ENCODE measurements at places on chromosomes 6 and 20.

DNA sequence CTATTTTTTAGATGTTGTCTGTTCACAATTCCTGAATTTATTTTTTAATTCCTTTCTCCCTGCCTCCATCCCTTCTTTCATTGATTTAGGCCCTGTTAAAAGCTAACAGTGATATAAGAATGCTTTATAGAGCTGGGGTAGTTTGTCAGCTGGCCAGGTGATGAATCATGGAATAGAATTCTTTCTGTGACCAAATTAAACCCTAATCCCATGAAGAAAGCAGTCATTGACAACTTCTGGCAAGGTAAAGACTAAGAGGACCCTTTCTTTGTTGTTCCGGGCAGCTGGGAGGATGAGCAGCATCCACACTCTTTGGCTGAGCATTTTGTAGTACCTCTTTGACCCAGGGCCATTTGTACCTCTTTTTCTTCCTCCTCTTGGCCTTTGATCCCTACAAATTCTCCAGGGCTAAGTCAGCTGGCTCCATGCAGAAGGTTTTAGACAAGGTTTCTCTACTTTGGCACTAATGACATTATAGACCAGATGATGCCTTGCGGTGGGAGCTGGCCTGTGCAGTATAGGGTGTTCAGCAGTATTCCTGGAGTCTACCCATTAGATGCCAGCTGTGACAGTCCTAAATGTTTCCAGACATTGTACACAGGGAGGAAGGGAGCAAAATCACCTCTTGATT lies 102.9 kb downstream of the SLX4IP start:
- no peak for DNase-seq

GRCh38 chr20:64233725-64234124 lies 21.8 kb upstream of the PCMTD2 start:
- DNase-seq = no peak

DNA sequence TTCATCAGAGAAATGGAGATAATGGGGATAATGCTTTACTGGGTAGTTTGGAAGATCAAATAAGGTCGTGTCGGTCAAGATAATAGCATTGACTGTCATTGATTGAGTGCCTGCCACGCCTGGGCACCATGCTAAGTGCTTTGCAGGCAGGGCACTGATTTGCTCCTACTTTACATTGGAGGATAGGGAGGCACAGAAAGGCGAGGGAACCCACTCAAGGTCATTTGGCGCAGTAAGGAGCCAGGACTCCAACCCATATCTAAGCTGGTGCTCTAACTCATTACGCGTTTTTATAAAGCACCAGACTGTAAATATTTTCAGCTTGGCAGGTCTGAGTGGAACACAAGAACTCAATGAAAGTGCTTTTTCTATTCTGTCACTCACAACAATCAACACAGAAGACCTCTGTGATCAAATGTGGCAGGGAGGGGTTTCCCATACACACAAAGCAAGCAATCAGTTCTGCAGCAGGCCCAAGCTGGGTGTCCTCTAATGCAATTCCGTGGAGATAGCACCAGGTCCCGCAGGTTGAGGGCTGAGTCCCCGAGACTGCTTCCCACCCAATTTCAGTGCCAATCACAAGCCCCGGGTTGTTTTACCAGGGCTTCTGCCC lies 373.6 kb downstream of the CDH26 start:
- no peak for DNase-seq

DNA sequence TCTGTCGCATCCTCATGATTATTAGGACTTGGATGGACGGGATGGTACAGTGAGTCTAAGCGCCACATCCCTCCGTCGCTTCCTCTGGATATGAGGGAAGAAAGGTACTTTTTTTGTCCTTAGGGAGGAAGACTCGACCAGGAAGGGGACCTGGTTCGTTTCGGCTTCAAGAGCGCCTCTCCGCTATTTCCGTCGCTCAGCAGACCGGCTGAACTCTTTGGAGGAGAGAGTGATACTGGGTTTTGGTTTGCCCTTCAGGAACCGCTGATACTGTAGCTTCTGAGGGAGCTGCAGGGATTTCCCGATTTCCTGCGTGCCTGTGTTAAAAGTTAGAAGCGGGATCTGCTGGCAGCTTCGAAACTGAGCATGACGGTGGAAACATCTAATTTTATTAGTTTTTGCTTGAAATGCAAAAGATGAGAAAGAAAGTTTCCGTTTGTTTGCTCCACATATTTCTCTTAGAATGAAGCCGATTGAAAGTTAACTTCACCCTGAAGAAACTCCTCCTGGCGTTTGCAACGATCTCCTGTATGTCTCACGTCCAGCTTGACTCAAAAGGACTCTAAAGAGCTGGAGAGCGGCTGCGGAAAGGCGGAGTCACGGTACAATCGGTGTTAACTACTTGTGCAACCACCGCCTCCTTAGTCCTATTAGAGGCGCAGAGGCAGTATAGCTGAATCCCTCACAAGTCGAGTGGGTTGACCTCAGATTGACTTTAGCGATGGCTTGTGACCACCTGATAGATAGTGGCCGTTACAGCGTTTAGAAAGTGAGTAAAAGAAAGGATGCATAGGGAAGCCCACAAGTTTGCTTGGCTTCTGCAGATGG lies 129.4 kb downstream of the TRIM27 start:
- DNase-seq = no peak

- no peak for DNase-seq
Observed at GRCh38 chr20:58438970-58439808, 50.2 kb downstream of the VAPB start.

DNA sequence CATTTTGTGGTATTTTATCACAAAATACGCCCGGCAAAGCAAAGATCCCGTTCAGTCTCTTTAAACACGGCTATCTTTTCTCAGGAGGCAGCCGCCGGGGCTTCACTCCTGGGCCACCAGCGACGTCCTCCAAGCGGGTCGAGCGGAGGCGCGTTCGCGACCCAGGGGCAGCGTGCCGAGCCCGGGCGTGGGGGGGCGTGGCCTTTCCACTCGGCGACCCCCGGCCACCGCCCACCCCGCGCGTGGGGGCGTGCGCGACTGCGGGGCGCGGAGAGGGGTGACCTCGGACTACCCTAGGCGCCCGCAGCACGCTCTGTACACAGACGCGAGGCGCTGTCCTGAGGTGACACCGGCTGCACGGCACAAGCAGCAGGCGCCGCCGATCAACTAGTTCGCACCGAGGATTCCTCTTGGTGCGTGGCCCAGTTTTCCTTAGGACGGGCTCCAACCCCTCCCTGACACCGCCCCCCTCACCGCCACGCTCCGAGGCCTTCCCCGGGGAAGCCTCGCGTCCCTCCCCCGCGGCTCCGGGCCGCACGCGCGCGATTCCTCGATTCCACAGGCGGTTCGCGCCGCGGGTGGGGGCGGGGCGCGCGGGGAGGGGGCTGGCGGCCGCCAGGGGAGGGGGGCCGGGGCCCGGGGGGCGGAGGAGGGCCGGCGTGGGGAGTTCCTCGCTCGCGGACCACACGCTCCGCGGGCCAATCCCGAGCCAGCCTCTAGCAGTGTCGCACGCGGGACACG lies 1.1 kb upstream of the JARID2 start:
- no peak for DNase-seq

DNA sequence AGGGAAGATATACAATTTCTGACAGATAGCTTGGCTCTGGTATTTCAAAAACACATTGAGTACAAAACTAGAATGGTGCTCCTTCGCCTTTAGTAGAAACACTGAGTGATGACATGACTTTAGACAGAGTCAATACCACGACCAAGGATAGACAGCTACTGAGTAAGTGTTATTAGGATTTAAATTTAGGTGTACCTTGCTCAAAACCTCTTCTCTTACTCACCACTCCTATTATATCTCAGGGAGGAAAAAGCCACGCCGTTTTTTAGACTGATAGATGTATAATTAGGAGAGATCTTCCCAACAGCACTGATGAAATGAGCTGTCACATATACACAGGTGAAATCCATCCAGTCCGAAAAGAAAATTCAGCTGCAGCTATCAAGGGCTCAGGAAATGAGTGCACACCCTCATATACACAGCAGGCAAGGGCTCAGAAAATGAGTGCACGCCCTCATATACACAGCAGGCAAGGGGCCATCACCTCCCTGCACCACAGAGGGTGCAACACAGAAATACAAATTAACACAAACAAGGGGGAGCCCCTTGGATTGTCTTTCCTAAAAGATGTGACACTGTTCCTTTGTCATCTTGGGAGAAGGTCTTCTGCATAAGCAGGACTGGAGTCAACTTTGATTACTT lies 53.7 kb downstream of the LYRM4 start:
- DNase-seq = no peak

DNA sequence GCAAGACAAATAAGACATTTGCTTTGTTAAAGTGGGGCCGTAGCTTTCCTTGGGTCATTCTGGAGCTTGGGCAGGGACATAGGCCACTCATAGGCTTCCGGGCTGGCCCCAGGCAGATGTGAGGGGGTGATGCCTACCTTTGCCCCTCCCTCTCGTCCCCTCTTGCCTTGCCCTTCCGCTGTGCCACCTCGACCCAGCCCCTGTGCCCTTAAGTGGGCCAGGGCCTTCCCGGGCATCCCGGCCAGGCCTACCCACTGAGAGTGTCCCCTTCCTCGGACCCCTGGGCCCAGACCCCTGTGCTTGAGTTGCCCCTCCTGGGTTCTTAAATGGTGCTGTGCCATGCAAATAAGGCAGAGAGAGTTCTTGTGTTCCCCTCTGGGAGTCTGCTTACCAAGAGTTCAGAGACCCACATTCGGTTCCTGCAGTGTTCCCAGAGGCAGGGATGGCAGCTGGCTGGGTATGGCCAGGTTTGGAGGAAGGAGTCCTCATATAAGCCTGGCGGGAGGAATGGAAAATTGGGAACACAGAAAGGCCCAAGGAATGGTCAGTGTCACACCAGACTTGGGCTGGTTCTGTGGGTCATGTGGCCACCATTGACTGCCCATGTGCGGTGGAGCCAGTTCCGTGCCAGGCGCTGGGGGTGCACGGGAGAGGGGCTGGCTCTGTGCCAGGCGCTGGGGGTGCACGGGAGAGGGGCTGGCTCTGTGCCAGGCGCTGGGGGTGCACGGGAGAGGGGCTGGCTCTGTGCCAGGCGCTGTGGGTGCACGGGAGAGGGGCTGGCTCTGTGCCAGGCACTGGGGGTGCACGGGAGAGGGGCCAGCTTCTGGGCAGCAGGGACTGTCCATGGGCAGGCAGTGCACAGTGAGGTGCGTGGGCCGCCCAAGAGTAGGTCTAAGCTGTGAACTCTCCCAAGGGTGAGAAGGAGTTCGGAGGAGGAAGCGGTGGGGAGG lies 173.5 kb upstream of the SNX9 start:
- DNase-seq = no peak

GRCh38 chr6:52577022-52577777 lies at the start of gene TRAM2:
TSS of gene TRAM2 (minus strand) at chr6:52577060. CDS start at chr6:52576915, 145 bp downstream.
- DNase-seq = peak; percentile 65

GRCh38 chr6:54541541-54541940 lies 233.3 kb downstream of the TINAG start:
- DNase-seq = no peak

DNA sequence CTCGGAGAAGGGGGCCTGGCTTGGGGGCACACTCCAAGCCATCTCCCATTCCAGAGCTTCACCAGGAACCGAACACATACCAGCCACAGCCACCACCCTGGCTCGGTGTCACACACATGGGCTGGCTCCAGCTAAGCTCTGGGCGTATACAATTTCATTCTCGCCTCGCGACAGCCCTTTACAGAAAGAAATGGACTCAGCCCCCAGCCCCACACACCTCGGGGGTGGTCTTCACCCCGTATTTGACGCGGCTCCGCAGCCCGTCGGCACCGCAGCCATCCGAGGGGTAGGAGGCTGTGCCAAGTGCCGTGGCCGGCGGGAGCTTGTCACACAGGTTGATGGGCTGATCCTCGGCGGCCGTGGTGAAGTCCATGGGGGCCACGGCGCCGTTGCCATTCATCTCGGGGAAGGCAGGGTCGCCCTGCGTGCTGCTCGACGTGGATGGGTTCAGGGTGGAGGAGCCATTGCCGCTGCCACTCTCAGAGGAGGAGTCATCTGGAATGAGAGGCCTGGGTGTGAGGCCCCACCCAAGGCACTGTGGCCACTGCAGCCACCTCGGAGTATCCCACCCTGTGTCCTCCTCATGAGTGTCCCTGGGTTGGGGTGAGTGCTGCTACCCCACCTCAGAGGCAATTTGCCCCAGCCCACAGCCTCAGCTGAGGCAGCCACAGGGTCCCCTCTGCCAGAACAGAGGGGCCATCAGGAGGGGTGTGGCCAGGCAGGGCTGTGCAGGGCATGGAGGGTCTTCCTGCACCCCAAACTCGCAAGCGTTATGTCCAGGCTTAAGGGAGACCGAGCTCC lies 98.0 kb downstream of the ASXL1 start:
- DNase-seq = no peak

DNA sequence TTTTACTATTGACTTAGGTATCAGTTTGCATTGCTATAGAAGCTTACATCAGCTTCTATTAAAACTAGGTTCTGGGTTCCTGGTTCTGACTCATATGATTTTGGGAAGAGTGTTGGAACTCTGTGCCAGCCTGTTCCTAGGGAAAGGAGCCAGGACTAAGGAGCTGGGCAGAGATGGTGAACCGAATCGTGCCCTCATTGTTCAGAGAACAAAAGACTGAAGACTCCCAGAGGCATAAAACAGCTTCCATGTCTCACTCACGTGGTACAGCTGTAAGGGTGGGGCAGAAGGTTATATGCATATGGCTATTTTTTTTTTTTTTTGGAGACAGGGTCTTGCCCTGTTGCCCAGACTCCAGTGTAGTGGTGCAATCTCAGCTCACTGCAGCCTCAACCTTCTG lies 89.1 kb upstream of the THBS2 start:
- DNase-seq = no peak

- DNase-seq = no peak
Observed at GRCh38 chr6:27874016-27874415, 38.2 kb downstream of the OR2B2 start.

DNA sequence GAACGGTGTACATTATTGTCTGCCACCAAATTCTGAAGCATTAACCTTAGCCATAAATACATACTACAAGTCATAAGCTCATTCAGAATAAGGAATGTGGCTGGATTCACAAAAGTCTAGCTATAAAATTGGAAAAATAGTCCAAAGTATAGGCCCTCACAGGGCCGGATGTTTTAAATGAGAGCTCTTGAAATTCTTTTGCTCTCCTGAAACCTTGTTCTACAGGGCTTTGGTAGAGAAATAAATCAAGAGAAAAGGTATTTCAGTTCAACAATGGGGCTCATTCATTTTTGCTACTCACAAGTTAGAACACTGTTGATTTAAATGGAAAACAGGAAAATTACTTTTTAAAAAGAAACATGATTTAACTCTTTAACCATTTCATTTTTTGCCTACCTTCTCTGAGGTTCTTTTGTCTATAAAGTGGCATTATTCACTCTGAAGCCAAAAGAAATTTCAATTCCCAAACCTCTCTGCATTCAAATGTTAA lies 58.0 kb downstream of the PREP start:
- DNase-seq = no peak

- DNase-seq = no peak
Observed at GRCh38 chr6:15897063-15897876, 231.6 kb upstream of the MYLIP start.

Data from AG09319 (cell line).